B cell (primary cell): ENCODE measurements at places on chromosomes 6 and 20. TPM values are rescaled to one million over a fixed set of nuclear protein-coding genes. Genes with fewer than 3 reads are reported as not detected.

DNA sequence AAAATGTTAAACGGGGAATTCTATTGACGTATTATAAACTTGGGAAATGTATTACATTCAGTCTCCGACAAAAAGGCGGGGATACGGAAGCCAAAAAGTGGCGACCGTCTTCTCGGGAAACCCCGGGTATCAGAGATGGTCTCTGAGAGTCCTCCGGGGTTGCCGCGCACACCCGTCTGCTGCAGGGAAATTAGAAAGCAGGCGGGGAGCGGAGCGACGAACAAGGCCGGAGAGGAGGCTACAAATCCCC, 1.5 kb downstream of the SALL4 start:
- DNase-seq, result no peak

- no peak for DNase-seq
Measured at GRCh38 chr6:166440729-166441128, 58.0 kb upstream of the MPC1 start.

- DNase-seq, result no peak
Measured at GRCh38 chr6:98094696-98095095, 739.7 kb upstream of the POU3F2 start.

The ENPP1 gene
- 0.07 and 0.42 TPM in 2 replicates for total RNA-seq

The RALGAPB gene
- 58.3 and 63.4 TPM in 2 replicates for total RNA-seq

The CUL7 gene
- 21.4 and 22.7 TPM in 2 replicates for total RNA-seq
